Inflammatory macrophage treated with lipopolysaccharide for 4 hours (primary cell): ENCODE measurements at places on chromosomes 7 and 10.

DNA sequence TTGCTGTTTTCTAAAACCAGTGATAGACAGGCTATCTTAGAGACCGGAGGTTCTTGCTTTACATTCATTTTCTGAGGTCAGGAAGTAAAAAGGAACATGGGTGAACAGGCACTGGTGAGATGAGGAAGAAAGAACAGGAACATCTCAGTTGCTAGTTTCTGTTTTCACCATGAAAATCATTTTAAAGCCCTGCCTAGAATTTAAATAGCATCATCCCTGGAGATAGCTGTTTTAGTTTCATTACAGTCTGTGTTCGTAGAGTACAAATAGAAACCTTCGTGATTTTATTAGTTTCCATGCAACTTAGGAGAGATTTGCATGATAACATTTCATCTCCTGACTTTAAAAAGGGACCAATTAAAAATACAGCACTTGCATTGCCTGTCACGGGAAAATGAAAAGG, 14.7 kb downstream of the KCNMA1 start:
- peak; percentile 91 for DNase-seq

- DNase-seq: no peak
These were observed 2.3 kb upstream of the SHH start for GRCh38 chr7:155814316-155815276.

GRCh38 chr10:103558911-103559310, 65.4 kb downstream of the NEURL1 start:
- DNase-seq: peak; percentile 14

GRCh38 chr7:86339051-86339450, 304.7 kb upstream of the GRM3 start:
- no peak for DNase-seq

GRCh38 chr10:131818510-131819234, 82.1 kb upstream of the PPP2R2D start:
- no peak for DNase-seq

GRCh38 chr10:75607576-75607975, 176.2 kb downstream of the LRMDA start:
- DNase-seq: no peak

- peak; percentile 42 for DNase-seq
These were observed 95.5 kb downstream of the CELF2 start for GRCh38 chr10:11113156-11113555.

DNA sequence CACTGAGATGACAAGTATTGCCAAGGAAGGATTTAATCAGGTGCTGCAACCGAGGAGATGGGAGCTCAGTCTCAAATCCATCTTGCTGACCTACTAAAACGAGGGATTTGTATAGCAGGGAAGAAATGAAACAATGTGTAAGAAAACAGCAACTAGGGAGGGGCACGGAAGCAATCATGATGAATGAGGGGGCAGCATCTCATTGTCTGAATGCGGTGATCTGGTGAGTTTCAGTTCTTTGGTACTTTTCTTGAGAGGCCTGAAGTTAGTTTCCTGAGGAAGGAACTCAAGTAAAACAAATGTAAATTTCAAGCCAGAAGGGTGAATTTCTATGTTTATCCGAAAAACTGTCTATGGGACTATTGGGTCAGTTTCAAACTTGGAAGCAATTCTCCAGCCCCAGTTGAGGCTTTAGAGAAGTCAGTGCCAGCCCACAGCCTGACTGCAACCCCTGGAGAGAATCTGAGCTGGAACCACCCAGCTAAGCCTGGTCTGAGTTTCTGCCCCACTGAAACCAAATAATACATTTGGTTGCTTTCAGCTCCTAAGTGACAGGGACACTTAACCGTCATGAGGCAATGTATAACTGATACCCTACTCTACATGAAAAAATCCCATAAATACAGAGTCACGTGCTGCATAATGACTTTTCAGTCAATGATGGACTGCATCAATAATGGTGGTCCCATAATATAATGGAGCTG, 45.8 kb upstream of the TNS3 start:
- no peak for DNase-seq

GRCh38 chr7:156819733-156820295, 73.2 kb downstream of the LMBR1 start:
- no peak for DNase-seq

DNA sequence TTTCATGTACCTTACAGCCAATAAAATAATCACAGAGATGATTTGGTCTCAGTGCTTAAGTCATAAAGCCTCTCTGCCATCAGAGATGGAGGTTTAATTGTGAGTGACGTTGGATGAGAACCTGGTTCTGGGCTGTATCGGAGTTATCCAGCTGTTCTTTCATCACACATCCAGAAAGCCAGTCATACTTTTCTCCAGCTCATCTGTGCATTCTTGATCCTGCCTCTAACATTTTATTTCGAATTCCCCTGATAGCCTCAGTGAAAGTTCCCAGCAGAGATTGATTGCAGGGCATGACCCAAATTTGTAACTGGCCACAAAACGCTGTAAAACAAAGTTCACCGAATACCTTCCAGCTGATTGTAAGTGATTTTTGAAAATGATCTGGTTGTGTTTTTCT, 212.6 kb upstream of the HABP2 start:
- no peak for DNase-seq

DNA sequence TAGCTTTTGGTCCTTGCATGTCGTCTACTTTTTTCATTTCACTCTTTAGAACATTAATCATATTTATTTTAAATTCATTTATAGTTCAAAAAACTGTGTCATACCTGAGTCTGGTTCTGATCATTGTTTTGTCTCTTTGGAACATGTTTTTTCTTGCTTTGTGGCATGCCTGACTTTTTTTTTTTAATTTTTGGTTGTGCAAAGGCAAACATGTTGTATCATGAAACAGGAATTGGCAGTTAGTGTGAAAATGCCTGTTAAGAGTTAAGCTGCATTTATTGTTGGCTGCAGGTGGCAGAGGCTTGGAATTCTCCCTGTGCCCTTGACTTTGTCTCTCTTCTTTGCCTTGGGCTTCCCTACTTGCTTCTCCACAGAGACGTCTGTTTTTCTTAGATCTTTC, 525.0 kb upstream of the ADARB2 start:
- DNase-seq: no peak

- DNase-seq: no peak
These were observed 463.2 kb upstream of the GALNT17 start for GRCh38 chr7:70668606-70669358.

- no peak for DNase-seq
These were observed 110.8 kb downstream of the NKX6-2 start for GRCh38 chr10:132675031-132675740.

GRCh38 chr10:101616415-101617101, 28.4 kb downstream of the DPCD start:
- DNase-seq: no peak

DNA sequence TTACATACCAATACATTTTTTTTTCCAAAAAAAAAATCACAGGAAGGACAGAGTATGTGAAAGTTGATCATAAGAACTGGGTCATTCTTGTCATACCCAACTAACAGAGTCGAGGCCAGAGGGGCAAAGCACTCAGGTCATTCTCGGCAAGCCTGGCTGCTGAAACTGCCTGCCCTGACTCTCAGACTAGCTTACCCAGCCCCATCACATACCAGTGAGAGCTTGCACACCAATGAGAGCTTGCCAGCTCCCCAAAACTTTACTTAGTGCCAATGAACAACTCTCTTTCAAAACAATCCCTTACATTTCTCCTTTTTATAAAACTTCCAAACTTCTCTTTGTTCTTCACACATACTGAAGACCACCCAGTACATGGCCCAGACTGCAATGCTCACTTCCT, 48.9 kb downstream of the VOPP1 start:
- no peak for DNase-seq

DNA sequence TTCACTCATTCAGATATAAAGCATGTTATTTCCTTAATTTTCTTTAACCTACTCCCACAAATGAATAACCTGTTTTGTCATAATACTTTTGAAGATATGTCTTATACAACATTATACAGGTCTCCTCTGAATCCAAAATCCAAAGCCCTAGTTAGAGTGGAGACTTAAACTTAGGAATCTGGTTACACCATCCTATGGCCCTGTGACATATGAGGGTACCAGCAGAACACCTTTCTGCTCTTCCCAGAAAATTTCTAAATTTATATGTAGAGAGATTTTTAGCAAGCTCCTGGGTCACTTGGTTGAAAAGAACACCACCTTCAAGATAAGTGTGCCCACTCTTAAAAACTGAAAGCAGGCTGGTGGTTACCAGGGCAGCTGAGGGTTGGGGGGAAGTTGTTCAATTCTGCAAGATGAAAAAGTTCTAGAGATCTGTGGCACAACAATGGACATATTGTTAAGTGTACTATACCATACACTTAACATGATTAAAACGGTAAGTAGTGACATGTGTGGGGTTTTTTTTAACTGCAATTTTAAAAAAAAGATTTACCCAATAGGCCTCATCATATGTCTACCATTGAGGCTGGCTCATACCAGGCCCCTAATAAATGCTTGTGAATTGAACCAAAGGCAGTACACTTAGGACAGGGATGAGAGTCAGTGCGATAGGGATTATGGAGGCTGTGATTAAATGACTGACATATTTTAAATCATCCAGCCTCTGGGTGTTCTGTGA, 37.6 kb upstream of the KCNIP2 start:
- no peak for DNase-seq
